NCI-H524 treated with DMSO at 0.1 percent for 48 hours (cell line): ENCODE measurements at places on chromosomes 7 and 10.

DNA sequence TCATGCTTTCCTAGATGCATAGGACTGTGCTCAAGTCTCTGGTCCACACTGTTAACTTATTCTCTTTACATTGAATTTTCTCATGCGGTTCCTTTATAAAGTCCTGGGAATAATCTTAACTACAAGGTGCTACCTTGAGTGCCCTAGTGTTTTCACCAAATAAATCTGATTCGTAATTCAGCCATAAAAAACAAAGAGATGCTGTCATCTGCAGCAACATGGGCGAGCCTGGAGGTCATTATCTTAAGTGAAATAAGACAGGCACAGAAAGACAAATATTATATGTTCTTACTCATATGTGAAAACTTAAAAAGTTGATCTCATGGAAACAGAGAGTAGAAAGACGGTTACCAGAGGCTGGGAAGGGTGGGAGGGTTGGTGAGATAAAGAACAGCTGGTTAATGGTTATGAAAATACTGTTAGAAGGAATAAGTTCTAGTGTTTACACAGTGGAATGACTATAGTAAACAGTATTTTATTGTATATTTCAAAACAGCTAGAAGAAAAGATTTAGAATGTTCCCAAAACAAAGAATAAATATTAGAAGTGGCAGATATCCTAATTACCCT is 38.3 kb downstream of the NT5C3A start:
- no peak for DNase-seq

DNA sequence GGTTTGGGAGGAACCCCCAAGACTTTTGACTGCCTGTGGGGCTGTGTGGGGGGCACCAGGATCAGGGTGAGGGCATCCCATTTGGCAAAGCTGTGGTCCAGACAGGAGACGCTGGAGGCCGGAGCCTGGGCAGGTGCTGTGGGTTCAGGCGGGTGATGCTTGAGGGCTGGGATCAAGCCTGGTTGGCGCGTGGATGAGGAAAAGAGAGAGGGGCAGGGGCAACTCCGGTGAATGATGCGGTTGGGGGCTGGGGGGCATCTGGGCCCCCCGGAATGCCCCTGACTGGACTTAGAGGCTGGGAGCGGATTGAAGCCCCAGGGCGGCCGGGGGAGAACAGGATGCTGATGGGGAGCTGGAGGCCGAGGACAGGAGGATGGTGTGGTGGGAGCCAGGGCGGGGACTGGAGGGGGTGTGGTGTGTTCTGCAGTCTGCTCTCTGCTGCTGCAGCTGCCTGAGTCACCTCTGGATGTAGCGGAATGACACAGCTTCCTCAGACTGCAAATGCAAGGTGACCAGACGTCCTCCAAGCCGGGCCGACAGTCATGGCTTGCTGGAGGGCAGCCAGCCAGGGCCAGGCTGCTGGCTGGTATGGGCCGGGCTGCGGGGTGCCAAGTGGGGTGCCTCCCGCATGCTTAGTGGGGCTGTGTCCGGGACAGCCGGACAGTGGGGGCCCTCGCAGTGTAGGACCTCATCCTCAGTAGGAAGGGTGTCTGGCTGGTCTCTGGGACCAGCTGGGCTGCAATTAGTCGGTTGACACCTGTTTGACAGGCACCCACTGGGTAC is 3.2 kb downstream of the MAFK start:
- no peak for DNase-seq

DNA sequence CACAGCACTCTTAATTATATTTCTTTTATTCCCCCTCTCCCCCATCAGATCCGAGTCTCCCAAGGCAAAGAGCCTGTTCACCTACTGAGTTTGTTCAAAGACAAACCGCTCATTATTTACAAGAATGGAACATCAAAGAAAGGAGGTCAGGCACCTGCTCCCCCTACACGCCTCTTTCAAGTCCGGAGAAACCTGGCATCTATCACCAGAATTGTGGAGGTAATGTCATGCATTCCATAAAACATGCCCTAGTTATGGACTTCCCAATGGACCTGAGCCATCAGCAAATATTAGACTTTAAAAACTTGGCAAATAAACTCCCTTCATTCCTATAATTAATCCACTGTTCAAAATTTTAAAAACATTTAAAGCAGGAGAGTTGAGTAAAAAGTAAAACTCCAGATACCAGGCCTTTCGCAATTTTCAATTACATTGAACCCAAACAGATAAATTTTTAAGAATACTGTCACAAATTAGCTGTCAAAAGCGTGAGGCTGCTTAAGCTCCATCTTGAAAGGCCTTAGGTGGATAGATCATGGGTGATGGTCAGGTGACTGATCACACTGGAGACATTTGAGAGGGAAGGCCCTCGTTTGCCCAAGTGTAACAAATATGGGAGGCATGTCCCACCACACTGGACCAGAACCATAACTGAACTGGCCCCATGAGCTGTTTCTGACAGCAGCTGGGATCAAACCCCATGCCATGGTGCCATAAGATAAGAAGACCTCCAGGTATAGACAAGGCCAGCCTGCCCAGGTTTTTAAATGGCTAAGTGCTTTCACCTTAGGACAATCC is 46.9 kb upstream of the ARL4A start:
- no peak for DNase-seq

- DNase-seq: no peak
Measured at GRCh38 chr7:122384528-122384927, 80.0 kb upstream of the FEZF1 start.

DNA sequence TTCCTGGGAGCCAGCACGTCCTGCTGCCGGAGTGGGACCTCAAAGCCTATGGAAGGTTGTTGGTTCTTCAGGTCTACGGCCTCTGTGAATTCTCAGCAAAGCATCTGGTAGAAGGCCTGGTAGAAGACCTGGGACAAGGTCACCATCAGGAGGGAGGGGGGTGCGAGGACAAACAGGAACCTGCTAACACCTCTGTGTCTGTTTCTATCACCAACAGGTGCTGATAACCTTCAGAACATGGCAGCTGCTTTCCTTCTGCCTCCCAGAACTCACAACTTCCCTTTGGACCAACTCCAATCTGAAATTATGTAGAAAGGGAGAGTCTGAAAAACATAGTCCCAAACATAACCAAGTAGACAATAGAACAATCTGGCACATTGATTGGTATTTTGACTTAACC is 8.3 kb upstream of the MET start:
- no peak for DNase-seq

DNA sequence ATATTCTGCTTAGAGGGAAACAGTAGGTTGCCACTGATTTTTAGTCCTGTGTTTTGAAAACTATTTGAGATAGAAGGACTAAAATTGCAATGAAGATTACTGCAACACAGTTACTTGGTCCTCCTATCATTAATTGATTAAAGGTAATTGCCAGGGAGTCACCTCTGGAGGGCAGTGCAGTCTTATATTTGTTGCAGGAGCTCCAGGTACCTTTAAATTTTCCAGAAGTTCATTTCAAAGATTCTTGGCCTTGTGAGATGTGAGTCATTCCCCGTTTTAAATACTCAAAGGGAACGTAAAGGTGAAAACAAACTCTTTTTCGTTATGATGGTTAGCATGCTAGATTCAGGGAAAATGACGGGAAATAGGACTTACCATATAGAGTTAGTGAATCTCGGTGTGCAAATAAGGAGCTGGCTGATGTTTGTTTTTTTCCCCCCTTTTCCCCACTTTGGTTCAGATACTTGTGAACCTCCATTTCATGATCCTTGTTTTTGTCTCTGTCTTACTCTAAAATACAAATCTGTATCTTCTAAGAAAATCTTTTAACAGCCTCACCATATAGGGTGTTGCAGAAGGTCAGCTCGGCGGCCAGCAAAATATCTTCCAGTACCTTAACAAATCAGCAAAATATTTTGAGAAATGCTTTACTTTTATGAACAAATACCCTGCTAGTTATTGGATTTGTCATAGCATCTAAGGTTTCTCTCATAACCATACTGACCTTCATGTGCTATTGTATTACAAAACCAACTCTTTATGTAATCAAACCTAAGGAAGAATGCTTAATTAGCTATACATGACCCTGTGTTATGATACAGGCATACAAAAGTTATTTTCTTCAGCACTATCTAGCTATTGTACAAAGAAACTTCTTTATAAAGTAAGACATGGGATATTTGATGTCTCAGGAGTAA is 143.0 kb upstream of the HDAC9 start:
- peak; percentile 1 for DNase-seq

- no peak for DNase-seq
Measured at GRCh38 chr7:2665359-2665791, 22.6 kb upstream of the AMZ1 start.

- DNase-seq: no peak
Measured at GRCh38 chr7:37208528-37208927, 240.1 kb downstream of the ELMO1 start.

DNA sequence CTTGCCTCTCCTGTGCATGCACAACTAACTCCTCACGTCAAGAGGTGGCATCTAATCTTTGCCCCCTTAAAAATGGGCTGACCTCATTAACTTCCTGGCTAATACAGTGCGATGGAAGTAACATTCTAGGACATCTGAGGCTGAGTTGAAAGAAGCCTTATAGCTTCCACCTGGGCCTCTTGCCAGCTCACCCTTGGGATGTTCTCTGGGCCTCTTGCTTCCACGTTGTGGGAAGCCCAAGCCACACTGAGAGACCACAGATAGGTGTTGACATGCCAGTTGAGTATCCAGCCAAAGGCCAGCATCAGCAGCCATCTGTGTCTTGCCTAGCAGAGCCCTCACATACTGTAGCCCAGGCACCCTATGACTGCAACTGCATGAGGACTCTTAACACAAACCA is 60.8 kb upstream of the GDF10 start:
- DNase-seq: no peak
